ENCODE measurements at places on chromosomes 3 and 15. TPM values are rescaled to one million over a fixed set of nuclear protein-coding genes. Genes with fewer than 3 reads are reported as not detected.

GRCh38 chr15:49415638-49416037 lies 7.4 kb upstream of the FGF7 start:
- DNase-seq = no peak

GRCh38 chr3:127351321-127351720 lies 63.5 kb upstream of the PRR20G start:
- no peak for DNase-seq

GRCh38 chr15:80854104-80854503 lies 74.9 kb downstream of the CEMIP start:
- no peak for DNase-seq

- DNase-seq = no peak
Measured at GRCh38 chr3:71311661-71312046, 271.9 kb downstream of the FOXP1 start.

GRCh38 chr15:83904107-83905040 lies 250.5 kb downstream of the ADAMTSL3 start:
- DNase-seq = no peak

- no peak for DNase-seq
Measured at GRCh38 chr3:170220871-170221270, 1.4 kb upstream of the PRKCI start.

- DNase-seq = no peak
Measured at GRCh38 chr15:58840048-58840447, 68.9 kb downstream of the MINDY2 start.

DNA sequence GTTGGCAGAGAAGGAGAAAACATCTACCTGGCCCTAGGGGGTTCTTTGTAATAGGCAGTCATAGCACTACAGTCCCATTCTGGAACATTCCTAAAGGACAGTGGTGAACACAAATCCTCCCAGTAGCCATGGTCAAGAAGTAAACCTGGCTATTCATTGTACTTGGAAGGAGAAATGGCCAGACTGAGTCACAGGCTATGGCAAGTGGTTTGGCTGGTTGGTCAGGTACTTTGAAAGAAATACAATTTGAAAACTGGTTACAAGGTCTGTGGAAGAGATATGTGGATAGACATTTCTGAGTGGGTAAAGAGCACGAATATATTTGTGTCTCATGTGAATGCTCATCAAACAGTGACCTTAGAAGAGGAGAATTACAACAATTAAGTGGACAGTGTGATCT lies 33.0 kb upstream of the FAN1 start:
- DNase-seq = no peak

- DNase-seq = no peak
Measured at GRCh38 chr15:77821188-77821958, 188.7 kb upstream of the LINGO1 start.

DNA sequence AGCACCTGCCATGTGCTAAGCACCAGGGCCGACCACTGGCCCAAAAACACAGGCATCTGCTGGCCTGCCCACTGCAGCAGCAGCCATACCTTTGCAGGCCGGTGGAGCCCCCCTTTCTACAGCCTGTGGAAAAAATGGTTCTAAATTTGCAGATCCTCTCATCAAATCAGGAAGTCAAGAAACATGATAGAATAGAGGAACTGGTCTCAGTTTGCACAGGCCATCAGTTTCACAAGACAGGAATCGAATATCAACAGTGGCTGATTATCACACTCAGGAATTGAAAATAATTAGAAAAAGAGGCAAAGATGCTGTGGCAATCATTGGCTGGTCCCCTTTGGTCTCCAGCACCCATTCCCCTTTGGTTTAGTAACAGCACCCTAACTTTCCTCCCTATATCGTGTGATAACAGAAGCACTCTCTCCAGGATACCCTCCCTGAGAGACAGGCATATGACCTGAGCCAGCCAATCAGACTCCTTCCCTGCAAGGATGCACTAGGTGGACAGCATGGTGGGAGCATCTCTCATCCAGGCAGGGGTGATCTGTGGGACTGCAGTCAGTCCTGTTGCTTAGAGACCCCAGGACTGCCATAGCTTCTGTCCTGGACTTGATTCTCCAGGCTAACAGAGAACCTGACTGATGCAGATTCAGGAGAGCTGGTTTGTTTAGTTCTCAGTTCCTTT lies 3.5 kb upstream of the PAK6 start:
- DNase-seq = no peak

DNA sequence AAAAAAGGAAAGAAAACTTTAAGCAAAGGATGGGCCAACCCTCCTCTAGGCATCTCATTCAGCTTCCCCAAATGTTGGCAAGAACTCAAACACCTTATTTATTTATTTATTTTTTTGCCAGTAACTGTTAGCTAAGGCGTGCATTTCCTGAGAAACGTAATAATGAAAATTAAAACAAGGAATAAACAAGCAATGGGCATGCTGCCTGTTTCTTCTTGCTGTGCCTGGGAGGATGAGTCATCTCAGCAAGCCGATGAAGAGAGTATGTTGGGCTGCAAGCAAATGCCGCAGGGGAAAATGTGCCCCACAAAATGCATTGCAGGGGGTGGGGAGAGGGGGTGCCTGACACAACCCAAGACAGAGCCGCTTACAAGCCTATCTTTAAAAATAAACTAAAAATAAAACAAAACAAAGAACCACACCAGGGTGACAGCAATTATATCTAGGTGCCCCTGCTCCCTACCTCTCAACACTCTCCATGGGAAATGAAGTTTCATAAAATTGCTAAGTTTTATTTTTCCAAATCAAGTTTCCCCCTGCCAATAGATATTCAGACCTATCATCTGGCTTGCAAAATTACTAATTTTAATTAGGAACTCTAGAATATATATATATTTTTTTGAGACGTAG lies 40.3 kb downstream of the EIF4E3 start:
- DNase-seq = no peak

DNA sequence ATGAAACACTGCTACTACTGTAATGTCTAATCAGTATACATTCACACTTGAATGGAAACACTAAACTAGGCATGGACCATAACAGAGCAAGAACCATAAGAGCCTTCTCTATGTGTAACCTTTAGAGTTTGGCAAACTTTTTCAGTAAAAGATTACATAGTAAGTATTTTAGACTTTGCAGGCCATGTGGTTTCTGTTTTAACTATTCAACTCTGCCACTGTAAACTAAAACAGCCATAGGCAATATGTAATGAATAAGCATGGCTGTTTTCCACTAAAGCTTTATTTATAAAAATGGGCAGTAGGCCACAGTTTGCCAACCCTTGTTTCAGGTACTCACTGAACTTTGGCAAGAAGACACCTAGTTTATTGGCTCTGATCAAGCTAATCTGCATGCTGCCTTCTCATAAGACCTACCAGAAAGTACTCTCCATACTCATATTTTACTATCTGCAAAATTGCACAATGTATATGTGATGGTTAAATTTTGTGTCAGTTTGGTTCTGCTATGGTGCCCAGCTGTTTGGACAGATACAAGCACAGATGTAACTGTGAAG lies 46.0 kb downstream of the UACA start:
- DNase-seq = no peak

DNA sequence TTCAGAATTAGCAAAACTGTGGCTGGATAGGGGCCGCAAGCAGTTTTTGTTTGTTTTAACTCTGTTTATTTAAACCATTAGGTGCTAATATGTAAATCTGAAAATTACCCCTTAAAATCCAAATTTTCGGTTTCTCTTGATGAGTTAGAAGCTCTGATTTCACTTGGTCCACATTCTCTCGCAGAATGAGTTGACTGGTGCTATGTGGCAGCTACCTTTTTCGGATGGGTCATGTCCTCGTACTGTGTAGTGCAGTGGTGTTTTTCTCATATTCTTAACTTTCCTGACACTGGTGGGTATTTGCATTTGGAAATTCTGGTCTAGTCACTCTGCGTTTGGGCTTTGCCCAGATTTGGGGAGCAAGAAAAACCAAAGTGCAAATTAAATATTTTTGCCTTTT lies 87.1 kb downstream of the DIPK2A start:
- no peak for DNase-seq

DNA sequence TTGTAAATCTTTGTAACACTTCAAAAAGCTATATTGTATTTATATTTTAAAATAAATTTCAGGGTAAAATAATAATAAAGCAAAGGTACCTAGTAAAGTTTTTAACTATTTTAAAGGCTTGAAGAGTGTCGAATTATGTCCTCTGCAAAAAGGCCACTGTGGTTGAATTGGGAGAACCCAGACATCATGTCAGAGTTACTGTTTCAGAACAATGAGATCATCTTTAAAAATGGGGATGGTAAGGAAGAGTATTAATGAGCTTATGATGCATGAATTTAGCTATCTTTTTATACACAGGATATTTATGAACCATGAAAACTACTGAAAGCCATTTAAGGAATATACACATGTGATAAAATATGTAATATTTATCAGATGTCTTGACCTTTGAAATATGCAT lies 26.3 kb downstream of the KCNMB3 start:
- DNase-seq = no peak

GRCh38 chr15:40358471-40359353 lies 693 bp downstream of the DISP2 start:
- DNase-seq = no peak

DNA sequence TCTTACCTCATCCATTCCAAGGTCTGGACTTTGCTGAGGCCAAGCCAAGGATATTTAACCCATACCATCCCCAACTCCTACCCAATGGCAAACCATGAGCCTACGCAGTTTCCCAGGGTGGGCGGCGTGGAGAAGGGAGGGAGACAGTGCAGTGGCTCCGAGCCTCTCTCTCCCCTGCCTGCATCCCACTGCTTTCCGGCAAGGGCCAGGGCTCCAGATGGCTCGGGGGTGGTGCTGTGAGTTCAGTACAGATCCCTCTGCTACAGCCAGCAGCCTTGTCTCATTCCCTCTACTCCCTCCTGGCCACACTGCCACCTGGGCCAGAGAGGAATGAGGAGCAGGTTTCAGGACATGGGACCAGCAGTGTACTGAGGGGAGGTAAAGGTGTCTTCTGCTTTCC lies 44.3 kb upstream of the APEH start:
- no peak for DNase-seq

DNA sequence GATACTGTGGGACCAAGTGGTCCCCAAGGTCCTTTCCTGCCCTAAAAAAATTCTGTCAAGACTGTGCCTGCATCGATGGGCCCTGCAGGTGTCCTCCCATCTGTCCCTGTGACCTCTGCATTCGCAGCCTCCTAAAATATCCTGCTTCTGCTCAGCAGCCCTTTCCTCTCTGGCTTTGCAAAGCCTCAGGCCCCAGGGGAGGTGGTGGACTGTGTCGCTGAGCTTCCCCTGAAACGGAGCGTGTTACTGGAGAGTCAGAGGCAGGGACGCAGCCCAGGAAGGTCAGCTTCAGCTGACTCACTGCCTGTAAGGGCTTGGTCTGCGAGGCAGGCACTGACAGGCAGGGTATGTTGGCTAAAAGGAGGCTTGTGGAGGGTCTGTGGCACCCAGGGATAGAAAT lies 110.0 kb downstream of the RAB11A start:
- DNase-seq = no peak

DNA sequence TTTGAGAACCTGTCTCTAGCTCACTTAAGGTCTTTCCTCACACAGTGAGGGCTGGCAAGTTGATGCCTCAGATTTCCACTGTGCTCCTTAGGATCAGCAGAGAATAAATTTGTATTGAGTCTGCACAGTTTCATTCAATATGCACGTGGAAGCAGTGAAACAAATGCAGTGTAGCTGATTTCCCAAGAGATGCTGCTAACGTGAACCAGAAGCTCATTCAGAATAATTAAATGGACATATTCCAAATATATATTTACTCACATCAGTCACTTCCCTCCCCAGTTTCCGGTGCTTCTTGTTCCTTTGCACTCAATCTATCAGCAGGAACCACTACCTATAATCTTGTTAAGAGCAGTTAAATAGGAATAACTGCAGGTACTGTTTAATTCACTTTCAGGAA lies 86.1 kb downstream of the UNC13C start:
- DNase-seq = no peak

DNA sequence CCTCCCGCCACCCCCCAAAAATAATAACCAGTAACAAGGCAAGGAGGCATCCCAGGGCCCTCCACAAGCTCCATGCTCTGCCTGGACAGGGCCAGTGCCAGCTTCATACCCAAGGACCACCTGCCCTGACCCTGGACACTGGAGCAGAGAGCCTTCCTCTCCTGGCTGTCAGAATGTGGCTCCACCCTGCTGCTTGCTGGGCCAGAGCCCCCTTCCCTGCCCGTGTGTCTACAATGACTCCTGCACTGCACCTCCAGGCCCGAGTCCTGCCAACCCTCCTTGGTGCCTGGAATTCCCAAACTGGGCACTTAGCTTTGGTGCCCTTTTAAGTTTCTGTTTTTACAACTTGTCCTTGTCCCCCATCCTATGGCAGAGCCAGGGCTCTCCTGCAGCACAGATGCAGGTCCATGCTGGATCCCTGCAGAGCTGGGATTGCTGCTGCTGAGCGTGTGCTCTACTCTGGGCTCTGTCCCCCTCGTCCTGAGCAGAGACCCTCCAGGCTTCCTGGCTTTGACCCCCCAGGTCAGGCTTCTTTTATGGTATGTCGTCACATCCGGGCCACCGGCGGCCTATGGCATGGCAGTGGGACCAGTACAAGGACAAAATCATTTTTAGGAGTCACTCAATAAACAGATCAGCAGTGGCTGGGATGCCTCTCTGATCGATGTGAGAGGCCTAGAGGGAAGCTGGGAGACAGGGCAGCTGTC lies 11.4 kb upstream of the SNRPA1 start:
- no peak for DNase-seq

GRCh38 chr3:113065336-113065735 lies 74.6 kb downstream of the GTPBP8 start:
- DNase-seq = no peak

- no peak for DNase-seq
Measured at GRCh38 chr3:30996467-30996866, 102.0 kb upstream of the GADL1 start.

GRCh38 chr15:59230531-59231055 lies 23.9 kb downstream of the LDHAL6B start:
- no peak for DNase-seq

GRCh38 chr3:157257101-157257500 lies 97.2 kb upstream of the CCNL1 start:
- no peak for DNase-seq

GRCh38 chr15:52481915-52482314 lies 46.8 kb downstream of the MYO5A start:
- no peak for DNase-seq

DNA sequence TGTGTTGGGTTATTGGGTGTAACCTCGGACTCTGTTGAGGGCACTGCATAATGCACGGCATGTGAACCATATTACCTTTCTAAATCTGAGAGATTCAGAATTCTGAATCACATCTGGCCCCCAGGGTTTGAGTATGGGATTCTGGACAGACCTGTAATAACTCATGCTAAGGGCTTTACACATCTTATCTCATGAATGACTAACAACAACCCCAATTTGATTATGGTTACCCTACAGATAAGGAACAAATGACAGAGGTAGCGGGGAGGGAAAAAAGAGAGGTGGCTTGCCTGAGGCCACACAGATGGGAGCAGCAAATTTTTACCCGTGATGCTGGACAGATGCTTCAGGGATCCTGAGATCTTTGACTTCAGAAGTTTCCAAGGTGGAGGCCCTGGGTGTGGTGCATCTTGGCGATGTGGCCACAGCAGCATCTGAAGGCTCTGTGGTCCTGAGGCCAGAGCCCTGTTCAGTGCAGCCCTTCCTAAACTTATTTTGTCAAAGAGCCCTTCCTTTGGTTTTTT lies 43.8 kb downstream of the POMGNT2 start:
- DNase-seq = no peak

Gene CLDN18
- total RNA-seq = not detected

Gene HACD2
- 106 TPM for total RNA-seq

Gene CMTM7
- 9.3 TPM for total RNA-seq

Gene C3orf49
- total RNA-seq = not detected

Gene TMPRSS7
- not detected for total RNA-seq

Gene DUOXA2
- not detected for total RNA-seq

Gene STARD5
- 5.3 TPM for total RNA-seq

Gene PLEKHO2
- 20.3 TPM for total RNA-seq

Gene MYL3
- total RNA-seq = 0.82 TPM

Gene RTP3
- not detected for total RNA-seq

Gene SLC6A1
- total RNA-seq = 2.3 TPM

Gene LMAN1L
- total RNA-seq = not detected

Gene GREM1
- total RNA-seq = 142 TPM
